ENCODE measurements at places on chromosomes 1 and 21.
A peak's percentile ranks its signal among the peaks of the same experiment; 100 is the strongest.

GRCh38 chr1:173294843-173295242 is 87.7 kb upstream of the TNFSF4 start:
- no peak for DNase-seq

DNA sequence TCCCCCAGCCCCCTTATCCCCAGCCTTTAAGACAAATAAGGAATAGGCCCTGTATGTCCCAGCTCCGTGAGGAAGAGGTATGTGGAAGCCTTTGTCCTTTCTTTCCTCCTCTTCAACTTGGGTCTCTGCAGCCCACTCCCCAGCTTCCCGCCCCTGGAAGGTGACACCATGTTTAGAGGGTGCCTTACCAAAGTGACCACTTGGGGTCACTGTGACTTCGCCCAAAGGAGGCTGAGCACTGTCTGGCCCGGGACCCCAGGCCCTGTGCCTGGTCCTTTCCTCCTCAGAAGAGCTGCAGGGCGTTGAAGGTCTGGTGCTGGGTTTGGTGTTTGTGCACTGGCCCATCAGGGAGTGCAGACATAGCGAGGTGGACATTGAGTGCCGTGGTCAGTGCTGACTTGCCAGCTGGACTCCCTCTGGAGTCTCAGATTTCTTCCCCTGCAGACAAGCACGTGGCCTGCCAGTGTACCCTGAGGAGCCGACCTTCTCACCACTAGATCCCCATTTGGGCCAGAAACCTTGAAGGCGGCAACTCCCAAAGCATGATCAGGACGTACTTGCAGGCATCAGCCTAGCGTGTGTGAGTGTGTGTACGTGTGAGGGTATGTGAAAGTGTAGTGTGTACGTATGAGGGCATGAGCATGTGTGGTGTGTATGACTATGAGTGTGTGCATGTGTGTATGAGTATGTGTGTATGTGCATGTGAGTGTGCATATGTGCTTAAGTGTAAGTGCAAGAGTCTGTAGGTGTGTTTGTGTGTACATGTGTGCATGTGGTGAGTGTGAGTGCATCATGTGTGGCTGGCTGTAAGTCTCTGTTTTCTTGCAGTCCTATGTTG is 181.4 kb upstream of the KIAA0040 start:
- peak; percentile 13 for DNase-seq

- DNase-seq, result no peak
Observed at GRCh38 chr1:156845055-156845952, 13.6 kb downstream of the INSRR start.

DNA sequence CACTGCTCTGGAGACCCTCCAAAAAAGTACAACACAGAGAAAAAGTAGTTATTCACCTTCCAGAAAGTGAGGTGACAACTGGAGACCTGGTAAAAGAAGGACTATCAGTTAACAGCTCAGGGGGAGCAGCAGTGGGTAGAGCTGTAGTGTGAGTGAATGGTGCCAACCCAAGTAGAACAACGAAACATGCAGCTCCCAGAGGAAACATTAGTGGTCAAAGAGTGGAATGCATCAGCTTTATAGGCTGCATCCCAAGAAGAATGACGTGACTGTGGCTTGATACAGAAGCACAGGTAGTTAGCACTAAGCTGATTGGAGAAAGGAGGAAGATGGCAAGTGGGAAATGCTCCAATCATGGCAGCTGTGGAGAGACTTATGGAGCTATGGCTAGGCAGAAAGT is 275.7 kb upstream of the CAMK1G start:
- DNase-seq, result no peak

DNA sequence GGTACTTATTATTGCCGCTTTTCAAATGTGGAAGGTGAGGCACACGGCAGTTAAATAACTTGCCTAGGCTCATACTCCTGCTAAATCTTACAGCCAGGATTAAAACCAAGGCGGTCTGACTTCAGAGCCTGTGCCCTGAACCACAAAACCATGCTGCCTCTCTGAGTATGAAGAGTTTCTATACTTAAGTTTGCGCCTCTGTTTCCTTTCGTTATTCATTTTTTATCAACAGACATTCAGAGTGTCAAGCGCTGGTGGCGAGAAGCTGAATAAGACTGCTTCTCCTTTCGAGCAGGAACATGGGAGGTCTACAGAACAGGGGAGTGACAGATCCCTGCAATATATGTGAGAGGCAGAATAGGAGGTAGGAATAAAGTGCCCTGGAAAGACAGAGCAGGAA is 96.0 kb upstream of the DUSP10 start:
- no peak for DNase-seq

DNA sequence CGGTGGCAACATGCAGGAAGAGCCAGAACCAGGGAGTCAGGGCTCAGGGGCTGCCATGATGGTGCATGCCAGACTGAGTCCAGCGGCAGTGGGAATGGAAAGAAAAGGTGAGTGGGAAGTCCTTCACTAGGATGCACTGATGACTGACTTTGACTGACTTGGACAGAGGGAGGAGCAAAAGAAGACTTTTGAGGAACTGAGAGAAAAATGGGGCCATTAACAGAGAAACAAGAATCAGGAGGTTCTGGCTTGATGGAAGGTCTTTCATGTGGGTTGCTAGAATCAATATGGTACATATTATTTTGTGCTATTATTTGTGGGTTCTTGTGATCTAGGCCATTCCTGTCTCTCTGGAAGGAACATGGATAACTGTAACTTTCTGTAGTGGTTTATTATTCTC is 454.6 kb upstream of the PROX1 start:
- no peak for DNase-seq

- no peak for DNase-seq
Observed at GRCh38 chr1:178942285-178943198, 71.7 kb upstream of the ANGPTL1 start.

DNA sequence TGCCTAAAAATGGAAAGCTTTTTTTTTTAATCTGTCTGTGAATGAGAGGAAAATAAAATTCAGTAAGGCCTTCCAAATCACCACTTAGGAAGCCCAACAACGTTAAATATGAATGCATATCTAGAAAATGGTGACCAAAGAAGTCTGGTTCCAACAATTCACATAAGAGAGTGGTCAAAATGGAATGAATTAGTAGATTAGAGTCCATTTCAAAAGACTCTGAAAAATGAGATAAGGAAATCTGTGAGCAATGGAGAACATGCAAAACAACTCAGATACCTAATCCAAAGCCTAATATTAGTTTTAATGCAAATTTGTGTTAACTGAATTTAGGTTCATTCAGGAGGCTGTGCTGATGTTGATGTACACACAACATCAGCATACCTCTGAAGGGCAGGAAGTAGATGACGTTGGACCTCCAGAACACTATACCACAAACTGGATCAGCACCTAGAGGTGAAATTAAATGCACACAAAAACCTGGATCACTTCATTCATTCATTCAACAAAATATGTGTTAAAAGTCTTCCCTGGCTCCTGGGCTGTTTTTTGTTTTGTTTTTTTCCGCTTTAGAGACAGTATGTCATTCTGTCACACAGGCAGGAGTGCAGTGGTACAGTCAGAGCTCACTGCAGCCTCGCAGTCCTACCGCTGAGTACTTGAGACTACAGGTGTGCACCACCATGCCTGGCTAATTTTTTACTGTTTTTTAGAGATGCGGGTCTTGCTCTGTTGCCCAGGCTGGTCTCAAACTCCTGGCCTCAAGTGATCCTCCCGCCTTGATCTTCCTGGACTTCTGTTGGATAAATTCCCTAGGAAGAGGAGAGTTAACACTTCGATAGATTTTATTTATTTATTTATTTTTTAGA is 4.9 kb upstream of the BRWD1 start:
- no peak for DNase-seq

DNA sequence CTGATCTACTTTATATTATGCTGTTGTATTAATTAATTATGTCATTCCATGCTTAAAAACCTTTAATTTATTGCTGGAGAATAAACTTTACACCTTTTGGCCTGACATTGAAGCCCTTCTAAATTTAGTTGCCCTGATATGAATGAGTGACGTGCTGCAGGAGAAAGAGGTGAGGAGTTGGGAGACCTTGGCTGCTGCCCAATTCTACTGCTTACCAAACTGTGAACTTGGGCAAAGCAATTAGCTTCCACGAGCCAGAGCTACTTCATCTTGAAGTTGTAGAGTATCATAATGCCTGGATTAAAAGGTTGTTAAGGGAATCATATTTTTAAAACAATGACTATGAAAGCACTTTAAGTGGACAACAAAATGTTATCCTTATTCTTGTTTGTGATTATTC is 126.8 kb upstream of the DEPDC1 start:
- no peak for DNase-seq

DNA sequence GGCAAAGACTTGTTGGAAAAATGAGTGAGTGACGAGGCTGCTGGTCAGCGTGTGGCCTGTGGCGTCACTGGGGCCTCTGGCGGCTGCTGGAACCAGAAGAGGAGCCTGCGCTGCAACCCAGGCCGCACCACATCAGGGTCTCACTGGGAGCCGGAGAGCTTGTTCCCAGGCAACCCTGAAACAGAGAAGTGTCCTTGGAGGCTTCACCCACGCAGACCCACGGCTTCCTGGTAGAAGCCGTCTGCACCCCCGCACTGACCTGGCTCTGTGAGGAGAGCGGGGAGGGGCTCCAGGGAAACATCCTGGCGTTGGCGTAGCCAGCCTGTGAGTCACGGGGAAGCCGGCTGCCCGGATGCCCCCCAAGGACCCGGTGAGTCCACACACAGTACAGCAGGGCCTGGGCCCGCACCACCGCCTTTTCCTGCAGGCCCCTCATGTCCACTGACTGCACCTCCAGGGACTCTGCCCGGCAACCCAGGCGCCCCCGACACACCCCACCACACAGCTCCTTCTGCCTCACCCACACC is 57.4 kb downstream of the COL6A1 start:
- DNase-seq, result no peak

DNA sequence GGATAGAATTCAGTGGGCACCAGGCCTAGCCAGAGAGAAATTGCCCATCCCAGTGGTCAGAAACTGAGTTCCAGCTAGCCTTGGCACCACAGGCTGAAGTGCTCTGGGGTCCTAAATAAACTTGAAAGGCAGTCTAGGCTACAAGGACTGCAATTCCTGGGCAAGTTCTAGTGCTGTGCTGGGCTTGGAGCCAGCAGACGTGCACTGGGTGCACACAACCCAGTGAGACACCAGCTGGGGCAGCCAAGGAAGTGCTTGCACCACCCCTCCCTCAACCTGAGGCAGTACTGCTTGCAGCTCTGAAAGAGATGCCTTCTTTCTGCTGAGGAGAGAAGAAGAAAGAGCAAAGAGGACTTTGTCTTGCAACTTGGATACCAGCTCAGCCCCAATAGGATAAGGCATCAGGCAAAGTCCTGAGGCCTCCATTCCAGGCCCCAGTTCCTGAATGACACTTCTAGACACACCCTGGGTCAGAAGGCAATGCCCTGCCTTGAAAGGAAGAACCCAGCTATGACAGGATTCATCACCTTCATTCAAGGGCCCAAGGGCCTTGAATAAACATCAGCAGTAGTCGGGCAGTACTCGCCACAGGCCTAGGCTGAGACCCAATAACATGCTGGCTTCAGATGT is 55.1 kb downstream of the OVGP1 start:
- no peak for DNase-seq

GRCh38 chr1:1943834-1944570 is 24.9 kb upstream of the TMEM52 start:
- DNase-seq, result peak; percentile 35

- DNase-seq, result no peak
Observed at GRCh38 chr21:16309250-16309971, 579.6 kb downstream of the USP25 start.

DNA sequence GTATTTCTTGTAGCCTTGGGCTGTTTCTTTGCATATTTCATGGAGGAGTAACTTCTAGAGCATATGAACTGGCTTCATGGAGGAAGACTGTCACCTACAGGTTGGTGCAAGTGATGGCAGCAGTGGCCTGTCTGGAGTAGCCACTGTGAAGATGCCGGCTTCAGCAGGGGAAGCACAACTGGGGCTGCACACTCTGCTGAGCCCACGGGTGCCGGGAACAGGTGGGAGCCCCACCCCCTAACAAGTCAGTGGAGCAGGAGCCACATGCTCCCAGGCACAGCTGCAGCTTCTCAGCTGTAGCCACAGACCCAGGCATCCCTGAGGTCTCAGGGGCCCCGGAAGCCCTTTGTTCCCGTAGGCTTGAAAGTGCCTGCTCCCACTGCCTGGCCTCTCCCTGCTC is 43.2 kb upstream of the C1orf185 start:
- DNase-seq, result no peak

- DNase-seq, result no peak
Observed at GRCh38 chr1:22662986-22663408, 10.0 kb downstream of the C1QB start.

DNA sequence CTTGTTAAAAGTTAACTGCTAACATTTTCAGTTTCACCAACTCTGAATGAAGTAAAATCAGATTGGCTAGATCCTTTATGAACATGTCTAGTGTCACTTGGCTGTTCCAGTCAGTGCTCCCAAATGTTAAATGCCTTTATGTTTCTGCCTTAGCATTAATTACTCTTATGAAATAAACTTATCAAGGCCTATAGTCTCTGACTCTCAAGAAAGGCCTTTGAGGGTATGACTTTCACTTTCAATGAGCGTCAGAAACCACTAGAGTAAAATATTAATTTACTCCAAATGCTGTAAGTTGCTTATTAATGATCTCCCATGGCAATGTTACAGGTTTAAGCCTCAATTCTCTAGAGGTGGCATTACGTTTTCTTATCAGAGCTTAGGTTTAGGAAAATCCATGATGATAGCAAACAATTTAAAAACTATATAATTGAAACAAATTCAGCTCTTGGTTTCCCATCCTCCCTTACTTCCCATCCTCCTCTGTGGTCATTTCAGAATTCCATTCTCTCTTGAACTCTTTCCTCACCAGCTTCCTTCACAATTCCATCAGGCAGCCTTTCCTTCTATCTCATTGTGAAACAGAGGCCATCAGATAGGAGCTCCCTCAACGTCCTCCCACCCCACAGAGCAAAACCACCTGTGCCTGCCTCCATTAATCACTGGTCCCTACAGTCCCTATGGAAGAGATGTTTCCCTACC is 108.6 kb upstream of the COP1 start:
- DNase-seq, result no peak
